SK-N-DZ (cell line): ENCODE measurements at places on chromosomes 13 and 19.

DNA sequence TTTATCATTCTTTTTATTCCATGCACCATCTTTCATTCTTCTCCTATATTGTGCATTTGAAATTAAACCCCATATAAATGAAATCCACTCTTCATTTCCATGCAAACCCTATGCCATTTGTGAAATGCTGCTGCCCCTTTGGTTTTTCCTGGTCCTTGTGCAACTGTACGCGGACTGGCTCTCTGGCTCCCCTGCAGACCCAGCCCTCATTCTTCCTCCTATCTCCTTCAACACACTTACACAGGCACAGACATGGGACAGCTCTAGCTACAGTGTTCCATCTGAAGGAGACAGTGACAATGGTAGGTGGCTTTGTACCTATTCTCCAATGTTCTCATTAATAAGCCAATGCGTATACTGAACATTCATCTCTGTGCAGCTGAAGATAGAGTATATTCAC lies 81.6 kb downstream of the ESD start:
- DNase-seq, result no peak

GRCh38 chr13:98827449-98827848 lies 75.0 kb upstream of the SLC15A1 start:
- DNase-seq, result no peak

GRCh38 chr19:43562226-43562697 lies 13.1 kb downstream of the XRCC1 start:
- no peak for DNase-seq

- DNase-seq, result no peak
Observed at GRCh38 chr19:43966079-43966694, 15.2 kb downstream of the ZNF221 start.
